NCI-H460 (cell line): ENCODE measurements at places on chromosomes 11 and 22. TPM values are rescaled to one million over a fixed set of nuclear protein-coding genes. Genes with fewer than 3 reads are reported as not detected.

- DNase-seq = no peak
These were observed 80.0 kb upstream of the PPARA start for GRCh38 chr22:46070215-46070802.

- no peak for DNase-seq
These were observed 32.0 kb downstream of the LRRC10B start for GRCh38 chr11:61540528-61540927.

- DNase-seq = no peak
These were observed 26.7 kb downstream of the ZBTB16 start for GRCh38 chr11:114085965-114086793.

DNA sequence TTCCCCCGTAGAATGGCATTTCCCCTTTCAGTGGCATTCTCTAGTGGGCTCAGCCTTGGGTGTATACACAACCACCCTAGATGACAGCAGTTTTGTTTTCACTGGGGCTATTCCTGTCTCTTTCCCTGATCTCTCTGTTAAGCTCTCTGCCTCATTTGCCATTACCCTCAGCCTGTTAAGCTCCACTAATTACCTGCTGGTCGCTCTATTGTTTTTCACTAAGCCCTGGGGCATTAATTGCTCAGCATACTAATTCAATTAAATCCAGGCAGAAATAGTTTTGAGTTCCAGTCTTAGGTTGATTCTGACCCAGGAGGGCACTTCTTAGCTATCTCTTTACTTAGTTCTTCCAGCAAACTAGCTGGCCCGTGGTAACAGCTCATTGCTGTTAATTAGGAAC, 80.0 kb downstream of the BRD1 start:
- DNase-seq = no peak

GRCh38 chr22:21702094-21702493, 33.5 kb downstream of the YPEL1 start:
- DNase-seq = no peak

DNA sequence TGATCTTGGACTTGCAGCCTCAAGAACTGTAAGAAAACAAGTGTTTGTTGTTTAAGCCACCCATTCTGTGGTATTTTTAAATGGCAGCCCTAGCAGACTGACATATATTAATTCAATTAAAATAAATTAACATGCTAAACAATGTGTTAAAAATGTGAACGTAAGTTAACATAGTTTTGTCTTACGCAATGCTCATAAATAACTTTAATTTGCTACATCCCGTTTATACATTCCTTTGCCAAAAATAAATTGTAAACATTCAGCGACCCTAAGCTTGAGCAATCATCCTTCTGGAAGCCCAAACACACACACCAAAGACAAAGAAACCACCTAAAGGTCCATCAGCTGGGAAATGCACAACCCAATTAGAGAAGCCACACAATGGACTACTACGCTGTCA, 70.4 kb downstream of the CELSR1 start:
- no peak for DNase-seq

DNA sequence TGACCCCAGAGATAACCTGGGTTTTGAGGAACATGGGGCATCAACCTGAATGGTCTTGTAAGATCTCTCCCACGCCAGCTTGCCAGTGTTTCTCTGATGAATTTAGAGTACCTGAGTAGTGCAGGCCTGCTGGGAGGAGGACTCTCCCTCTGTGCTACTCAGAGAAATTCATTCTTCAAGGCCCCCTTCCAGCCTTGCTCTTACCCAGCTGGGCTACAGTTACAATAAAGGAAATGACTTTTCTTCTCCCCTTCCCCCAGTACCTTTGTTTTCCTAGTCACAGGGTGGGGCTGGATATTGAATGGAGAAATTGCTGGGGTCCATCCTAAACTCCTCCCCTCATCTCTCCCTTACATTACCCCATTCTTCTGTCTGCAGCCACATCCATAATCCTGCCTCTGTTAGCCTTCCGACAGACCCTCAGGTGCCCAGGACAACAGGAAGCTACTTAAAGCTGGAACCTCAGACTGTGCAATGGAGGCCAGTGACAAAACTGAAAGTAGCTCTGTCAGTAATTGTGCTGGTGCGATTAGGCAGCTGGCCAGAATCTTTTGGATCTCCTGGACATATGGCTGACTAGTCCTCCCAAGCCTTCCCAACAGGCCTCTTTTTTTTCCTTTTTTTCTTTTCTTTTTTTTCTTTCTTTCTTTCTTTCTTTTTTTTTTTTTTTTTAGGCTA, 17.4 kb downstream of the LIMK2 start:
- no peak for DNase-seq

DNA sequence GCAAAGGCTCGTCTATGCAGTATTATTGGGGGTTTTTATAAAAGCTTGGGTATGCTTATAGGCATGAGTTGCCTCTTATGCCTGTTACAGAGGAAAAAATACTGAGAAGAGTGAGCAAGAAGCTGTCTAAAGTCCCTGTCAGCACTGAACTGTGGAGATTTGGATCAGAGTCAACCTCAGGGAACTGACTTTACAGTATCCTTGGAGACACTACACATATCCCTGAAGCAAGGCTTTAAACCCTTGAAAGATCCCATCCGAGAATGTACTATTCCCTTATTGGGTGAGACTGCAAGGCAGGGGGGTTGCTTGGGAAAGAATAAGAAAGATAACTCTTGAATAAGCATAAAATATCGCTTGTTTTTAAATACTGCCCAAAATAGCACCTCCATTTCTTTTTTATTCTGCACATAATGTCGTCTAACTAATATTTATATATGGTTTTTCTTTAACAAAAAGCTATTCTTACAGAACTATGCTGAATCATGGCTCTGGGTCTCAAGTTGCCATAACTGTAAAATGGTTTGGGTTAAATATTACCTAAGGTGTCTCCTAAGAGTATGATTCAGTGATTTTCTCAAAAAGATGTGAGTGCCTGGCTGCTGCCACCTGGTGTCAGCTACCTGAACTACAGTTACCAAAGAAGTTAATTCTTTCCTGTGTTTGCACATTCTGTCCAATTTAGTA, 1062.8 kb downstream of the DLG2 start:
- peak; percentile 40 for DNase-seq

DNA sequence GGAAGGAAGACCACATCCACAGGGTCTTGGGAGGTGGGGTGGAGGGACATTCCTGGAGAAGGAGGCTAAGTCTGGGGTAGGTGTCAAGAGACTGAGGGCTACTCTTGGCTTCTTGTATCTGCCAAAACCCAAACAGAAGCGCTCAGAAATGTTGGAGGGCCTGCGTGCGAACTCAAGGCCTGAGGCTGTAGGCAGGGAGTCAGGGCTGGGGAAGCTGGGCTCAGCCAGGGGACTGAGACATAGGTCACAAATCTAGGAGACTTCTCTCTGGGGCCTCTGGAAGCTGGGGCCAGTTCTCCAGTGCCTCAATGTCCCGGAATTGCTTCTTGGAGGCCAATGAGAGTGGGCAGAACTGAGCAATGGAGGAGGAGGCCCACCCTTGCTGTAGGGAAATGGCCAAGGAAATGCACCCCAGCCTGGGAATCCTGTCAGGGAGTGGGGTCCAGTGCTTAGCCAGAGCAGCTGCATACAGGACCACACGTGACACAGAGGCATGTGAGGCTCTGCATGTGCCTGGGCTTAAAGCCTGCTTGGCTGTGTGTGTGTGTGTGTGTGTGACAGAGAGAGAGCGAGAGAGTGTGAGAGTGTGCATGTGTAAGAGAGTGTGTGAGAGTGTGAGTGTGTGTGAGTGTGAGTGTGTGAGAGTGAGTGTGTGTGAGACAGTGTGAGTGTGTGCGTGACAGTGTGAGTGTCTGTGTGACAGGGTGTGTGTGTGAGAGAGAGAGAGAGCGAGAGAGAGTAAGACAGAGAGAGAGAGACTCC, 141.3 kb downstream of the ST3GAL4 start:
- no peak for DNase-seq

DNA sequence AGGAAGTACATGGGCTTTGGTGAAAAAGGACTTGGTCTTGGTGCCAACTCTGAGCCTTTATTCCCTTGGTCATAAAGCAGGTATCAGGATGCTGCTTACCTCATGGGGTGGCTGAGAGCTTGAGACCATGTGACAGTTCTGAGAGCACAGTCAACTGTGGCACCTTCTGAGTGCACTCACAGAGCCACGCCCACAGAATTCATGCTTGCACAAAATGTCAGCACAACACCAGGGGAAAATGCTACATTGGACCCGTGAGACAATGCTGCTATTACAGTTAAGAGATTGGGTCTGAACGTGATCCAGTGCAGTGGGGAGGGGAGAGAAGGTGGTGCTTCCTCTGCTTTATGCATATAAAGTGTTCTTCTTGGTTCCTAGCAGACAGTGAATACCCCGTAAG, 79.5 kb upstream of the SPON1 start:
- no peak for DNase-seq

- DNase-seq = no peak
These were observed 49.3 kb downstream of the CHRDL2 start for GRCh38 chr11:74681686-74682651.

GRCh38 chr22:38038426-38038825, 18.8 kb upstream of the PICK1 start:
- DNase-seq = no peak

DNA sequence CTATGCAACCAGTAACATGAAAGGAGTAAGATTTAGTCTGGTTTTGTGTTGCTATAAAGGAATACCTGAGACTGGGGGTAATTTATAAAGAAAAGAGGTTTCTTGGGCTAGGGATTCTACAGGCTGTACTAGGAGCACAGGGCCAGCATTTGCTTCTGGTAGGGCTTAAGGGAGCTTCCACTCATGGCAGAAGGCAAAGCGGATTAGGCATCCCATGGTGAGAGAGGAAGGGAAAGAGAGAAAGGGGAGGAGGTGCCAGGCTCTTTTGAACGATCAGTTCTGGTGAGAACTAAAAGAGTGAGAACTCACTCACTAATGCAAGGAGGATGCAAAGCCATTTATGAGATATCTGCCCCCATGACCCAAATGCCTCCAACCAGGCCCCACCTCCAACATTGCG, 283.2 kb downstream of the OPCML start:
- DNase-seq = no peak

GRCh38 chr11:33225371-33225770, 31.8 kb upstream of the HIPK3 start:
- no peak for DNase-seq

- no peak for DNase-seq
These were observed 17.2 kb upstream of the C1QTNF4 start for GRCh38 chr11:47611348-47611794.

- no peak for DNase-seq
These were observed 103.7 kb downstream of the ZBTB16 start for GRCh38 chr11:114163229-114163631.

- DNase-seq = no peak
These were observed 117.7 kb downstream of the PTPRJ start for GRCh38 chr11:48098024-48098423.

- no peak for DNase-seq
These were observed 22.4 kb downstream of the C22orf23 start for GRCh38 chr22:37930952-37931440.

DNA sequence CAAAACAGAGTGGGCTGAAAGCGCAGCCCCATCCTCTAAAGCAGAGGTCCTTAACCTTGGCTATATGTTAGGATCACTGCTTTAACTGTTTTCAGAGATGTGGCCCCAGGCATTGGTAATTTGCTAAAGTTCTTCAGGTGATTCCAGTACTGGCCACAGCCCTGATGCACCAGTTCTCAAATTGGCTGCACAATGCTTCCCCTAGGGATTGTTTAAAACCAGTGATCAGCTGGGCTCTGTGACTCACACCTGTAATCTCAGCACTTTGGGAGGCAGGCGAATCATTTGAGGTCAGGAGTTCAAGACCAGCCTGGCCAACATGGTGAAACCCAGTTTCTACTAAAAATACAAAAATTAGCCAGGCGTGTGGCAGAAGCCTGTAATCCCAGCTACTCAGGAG, 8.4 kb upstream of the IRAG1 start:
- DNase-seq = no peak

GRCh38 chr11:33855500-33855899, 36.4 kb downstream of the LMO2 start:
- no peak for DNase-seq

DNA sequence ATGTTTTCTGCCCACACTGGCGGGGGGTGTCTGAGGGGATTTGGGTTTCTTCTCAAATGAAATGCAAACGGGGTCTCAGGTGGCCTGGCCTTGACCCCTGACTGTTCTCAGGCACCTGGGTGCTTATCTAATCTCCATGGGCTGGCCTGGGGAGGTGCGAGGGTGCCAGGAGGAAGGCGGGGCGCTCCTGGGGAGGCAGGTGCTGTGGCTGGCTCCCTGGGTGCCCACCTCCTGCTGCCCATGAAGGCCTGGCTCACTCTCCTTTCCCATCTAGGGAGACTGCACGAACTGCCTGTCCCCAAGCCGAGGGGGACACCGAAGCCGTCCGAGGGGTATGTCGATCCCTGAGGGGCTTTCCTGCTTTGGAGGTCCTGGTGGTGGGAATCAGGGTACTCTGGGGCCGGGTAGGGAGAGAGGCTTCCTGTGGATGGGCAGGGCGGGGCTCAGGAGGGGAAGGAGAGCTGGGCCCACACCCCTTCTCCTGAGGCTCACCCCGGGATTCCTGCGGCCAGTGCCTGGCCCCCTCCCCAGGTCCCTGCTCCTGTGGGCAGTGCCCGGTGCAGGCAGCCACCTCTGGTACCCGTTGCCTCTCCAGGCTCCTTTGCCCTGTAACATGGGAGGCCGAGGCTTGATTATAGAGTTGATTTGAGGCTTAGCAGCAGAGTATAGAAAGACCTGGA, 18.4 kb downstream of the MICALL1 start:
- no peak for DNase-seq

GRCh38 chr11:92225125-92225567, 528 bp downstream of the FAT3 start:
- no peak for DNase-seq

GRCh38 chr11:121615501-121615900, 162.7 kb upstream of the SORL1-AS1 start:
- no peak for DNase-seq

L3MBTL2 gene
- 16.4 and 16.9 TPM in 2 replicates for total RNA-seq

MYEOV gene
- total RNA-seq = 0.64 and 0.72 TPM in 2 replicates

RFPL3 gene
- total RNA-seq = not detected in 2 replicates

OR52E8 gene
- total RNA-seq = not detected in 2 replicates

APBB1 gene
- 6.9 and 8.5 TPM in 2 replicates for total RNA-seq

DTX4 gene
- 0.25 and 0.38 TPM in 2 replicates for total RNA-seq

SYVN1 gene
- total RNA-seq = 12.9 and 15.7 TPM in 2 replicates

FBLN1 gene
- total RNA-seq = 2.5 and 3.9 TPM in 2 replicates
